ENCODE measurements at places on chromosomes 7 and 10.
A peak's percentile ranks its signal among the peaks of the same experiment; 100 is the strongest.

DNA sequence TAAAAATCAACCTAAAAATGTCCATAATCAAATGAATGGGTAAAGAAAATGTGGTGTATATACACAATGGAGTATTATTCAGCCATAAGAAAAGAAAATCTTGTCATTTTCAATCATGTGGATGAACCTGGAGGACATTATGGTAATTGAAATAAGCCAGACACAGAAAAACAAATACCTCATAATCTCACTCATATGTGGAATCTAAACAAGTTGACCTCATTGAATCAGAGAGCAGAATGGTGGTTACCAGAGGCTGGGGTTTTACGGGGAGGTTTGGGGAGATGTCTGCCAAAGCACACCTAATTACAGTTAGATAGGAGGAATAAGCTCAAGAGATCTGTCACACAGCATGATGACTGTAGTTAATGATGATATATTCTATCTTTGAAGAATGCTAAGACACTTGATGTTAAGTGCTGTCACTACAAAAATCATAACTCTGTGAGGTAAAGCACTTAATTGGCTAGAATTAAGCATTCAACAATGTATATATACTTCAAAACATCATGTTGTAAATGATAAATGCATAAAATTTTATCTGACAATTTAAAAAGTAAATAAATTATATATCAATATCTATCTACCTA lies 39.1 kb upstream of the TNPO3 start:
- no peak for DNase-seq

DNA sequence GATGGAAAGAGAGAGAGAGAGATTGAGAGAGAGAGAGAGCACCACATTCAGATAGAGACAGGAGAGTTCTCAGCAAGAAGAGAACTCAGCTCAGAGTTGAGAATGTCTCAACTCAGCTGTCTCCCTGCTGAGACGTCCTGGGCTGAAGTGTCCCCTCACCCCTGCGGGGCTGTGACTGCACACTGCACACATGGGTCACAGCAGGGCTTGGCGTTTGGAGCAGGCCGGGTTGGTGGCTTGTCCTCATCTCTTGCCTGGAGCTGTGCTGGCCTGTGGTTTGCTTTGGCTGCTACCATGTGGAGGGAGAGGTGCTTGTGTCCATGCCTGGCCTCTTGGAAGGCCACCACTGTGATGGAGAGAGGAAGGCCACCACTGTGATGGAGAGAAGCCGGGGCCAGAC lies 167.9 kb downstream of the RNF216 start:
- DNase-seq: no peak

DNA sequence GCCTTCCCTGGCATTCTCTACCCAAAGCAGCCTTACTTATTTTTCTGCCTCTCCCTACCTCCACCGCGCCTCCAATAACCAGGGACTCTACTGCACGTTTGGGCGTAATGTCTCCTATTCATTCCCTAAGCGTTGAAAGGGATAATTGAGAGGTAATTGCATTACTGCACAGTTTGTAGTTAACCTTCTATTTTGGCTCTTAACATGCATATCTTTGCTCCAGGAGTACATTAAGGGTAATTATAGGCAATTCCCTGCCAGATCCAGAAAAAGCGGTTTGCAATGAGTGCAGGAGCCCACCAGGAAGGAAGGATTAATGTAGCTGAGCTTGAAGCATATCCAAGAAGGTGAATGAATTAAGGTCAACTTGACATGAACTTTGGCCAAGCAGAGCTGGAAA lies 558.4 kb downstream of the TYW1 start:
- no peak for DNase-seq

DNA sequence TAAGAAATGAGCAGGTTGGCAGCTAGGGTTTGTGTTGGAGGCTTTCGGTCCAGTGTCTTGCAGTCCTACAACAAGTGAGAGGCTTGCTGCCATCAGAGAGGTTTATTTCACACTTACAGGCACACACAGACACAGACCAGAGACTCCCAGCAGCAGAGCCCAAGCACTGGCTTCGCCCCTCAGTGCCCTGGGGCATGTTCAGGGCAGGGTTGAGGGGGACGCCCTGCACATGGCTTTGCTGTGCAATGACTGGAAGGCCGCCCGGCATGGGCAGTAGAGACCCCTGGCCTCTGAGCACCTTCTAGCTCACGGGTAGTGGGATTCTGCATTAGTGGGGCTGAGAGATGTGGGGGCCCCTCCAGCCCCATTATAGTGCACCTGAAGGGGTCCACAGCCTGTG lies 3.8 kb downstream of the SPRN start:
- DNase-seq: no peak

DNA sequence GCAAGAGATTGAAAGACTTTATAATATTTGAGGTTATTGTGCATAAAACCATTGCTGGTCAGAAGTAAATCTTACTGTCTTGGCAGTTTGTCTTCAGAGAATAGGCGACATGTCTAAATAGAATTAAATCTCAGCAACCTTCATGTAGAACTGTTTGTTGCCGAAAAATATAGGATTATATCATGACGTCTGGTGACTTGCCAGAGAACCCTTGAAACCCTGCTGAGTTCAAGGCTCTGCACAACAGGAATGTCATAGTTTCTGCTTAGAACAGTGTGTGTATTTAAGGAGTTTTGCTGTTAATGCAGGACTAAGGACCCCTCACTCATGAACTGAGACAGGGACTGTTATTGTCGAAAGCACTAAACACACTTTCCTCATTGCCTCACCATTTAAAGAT lies 206.4 kb upstream of the ETV1 start:
- no peak for DNase-seq

GRCh38 chr10:34205452-34205851 lies 609.6 kb downstream of the PARD3 start:
- DNase-seq: peak; percentile 46

DNA sequence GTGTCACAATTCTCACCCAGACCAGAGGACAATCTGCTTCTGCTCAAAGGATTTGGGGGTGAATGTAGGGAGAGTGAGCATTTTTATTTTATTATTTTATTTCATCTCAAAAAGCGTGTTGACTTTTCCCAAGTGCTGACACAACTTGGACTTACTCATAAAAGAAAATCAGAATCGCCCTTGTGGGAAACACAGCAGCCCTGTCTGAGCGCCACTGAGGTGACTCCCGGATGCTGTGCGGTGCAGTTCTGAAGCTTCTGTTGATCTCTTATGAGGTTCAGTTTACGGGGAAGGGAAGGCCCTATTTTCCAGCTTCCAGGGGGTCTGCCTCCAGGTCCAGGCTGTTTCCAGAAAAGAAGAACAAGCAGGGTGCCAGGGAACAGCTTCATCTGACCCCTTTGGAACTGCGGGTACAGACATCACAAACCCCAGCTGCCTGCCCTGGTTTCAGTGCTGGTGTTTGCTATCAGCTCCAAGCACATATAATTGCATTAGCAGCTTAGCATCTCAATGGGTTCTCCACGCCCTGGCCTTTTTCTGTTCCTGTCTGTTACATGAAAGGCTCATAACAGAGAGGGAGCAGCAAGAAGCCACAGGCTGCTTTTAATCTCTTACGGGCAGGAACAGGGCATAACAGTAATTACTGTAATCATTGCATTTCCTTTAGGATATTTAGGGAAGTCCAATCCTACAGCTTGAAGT lies 52.4 kb downstream of the PARP12 start:
- no peak for DNase-seq

- no peak for DNase-seq
Observed at GRCh38 chr7:82255706-82256105, 187.9 kb downstream of the CACNA2D1 start.

GRCh38 chr7:84157171-84157570 lies 37.4 kb downstream of the SEMA3A start:
- DNase-seq: no peak

- peak; percentile 74 for DNase-seq
Observed at GRCh38 chr10:78960316-78960800, 108.4 kb upstream of the ZMIZ1 start.

DNA sequence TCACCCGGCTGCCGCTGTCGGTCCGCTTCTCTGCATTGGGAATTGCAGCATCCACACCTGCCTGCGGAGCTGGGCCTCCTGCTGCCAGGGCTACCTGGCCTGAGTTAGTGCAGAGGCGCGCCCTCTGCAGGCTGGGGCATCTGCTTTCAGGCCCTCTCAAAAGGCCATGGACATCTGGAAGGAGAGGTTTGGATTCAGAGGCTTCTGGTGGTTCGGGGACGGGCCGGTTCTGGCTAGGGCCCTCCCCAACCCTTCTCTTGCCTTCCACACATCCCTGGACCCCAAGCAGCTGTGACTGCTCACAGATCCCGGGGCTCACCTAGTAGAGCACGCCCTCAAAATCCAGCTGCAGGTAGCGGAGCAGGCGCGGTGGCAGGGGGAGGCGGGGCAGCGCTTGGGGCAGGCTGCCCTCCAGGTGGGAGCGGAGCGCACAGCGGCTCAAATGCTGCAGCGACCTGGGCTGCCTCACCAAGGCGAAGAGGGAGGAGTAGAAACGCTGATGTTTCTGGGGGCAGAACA lies 8.4 kb upstream of the GBX1 start:
- no peak for DNase-seq

DNA sequence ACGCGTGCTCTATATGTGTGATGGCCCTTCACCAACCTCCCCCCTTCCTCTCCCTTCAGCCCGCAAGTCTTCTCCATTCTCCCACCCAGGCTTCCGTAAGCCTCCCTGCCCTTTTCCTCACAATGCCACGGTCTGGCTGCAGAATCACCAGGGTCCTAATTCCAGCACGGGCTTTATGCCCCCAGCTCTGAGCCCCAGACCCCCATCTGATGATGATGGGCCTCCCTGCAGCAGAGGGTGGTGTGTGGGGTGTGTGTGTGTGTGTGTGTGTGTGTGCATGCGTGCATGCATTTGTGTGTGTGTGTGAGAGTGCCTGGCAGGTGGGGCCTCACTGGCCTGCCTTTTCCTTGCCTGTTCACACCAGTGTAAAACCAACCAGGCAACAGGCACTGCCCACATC lies 109.9 kb downstream of the OAT start:
- no peak for DNase-seq

All from Ammon's horn (tissue), 1 donor.